ENCODE measurements at places on chromosomes 7 and 10. TPM values are rescaled to one million over a fixed set of nuclear protein-coding genes. Genes with fewer than 3 reads are reported as not detected.

GRCh38 chr10:131559450-131559911 is 248.0 kb upstream of the TCERG1L start:
- H3K4me3 ChIP-seq, result no peak overlapping the region
- DNase-seq, result no peak
- peaks cover 5% of the 10 kb centered on the region for H3K4me1 ChIP-seq

GRCh38 chr10:118332236-118332635 is 9.9 kb downstream of the FAM204A start:
- H3K4me1 ChIP-seq, result no peaks in the 10 kb centered on the region
- H3K4me3 ChIP-seq, result no peak overlapping the region
- no peaks in the 10 kb centered on the region for H3K27me3 ChIP-seq
- peaks cover 21% of the 10 kb centered on the region for H3K36me3 ChIP-seq

- no peaks in the 10 kb centered on the region for H3K27me3 ChIP-seq
- H3K4me3 ChIP-seq, result no peak overlapping the region
- peaks cover 79% of the 10 kb centered on the region for H3K4me1 ChIP-seq
- H3K36me3 ChIP-seq, result no peaks in the 10 kb centered on the region
- no peak for DNase-seq
Observed at GRCh38 chr7:2107386-2108070, 125.2 kb downstream of the MAD1L1 start.

GRCh38 chr10:3525832-3526449 is 259.1 kb downstream of the KLF6 start:
- no peak for DNase-seq
- H3K4me1 ChIP-seq, result no peaks in the 10 kb centered on the region
- H3K36me3 ChIP-seq, result no peaks in the 10 kb centered on the region
- H3K27me3 ChIP-seq, result no peaks in the 10 kb centered on the region
- H3K4me3 ChIP-seq, result no peak overlapping the region
- H3K27ac ChIP-seq, result no peak overlapping the region

GRCh38 chr10:31583293-31583692 is 264.3 kb downstream of the ZEB1 start:
- H3K4me3 ChIP-seq, result no peak overlapping the region

- no peaks in the 10 kb centered on the region for H3K36me3 ChIP-seq
- no peak overlapping the region for H3K27ac ChIP-seq
- DNase-seq, result no peak
- no peaks in the 10 kb centered on the region for H3K4me1 ChIP-seq
- H3K27me3 ChIP-seq, result no peaks in the 10 kb centered on the region
Observed at GRCh38 chr7:289209-289755, 688 bp upstream of the FOXL3 start.

GRCh38 chr10:3442451-3442990 is 269.9 kb upstream of the PITRM1 start:
- no peaks in the 10 kb centered on the region for H3K36me3 ChIP-seq
- no peaks in the 10 kb centered on the region for H3K27me3 ChIP-seq
- H3K27ac ChIP-seq, result no peak overlapping the region
- peaks cover 2% of the 10 kb centered on the region for H3K4me1 ChIP-seq
- no peak overlapping the region for H3K4me3 ChIP-seq

Gene CCDC3
- total RNA-seq, result 0.87 TPM

Gene TUBB8
- total RNA-seq, result 1.9 TPM

Gene TFR2
- total RNA-seq, result 0.34 TPM

All from neural progenitor cell (in vitro differentiated cells).